Activated naive CD4-positive, alpha-beta T cell treated with anti-CD3 and anti-CD28 coated beads for 36 hours (primary cell): ENCODE measurements at places on chromosomes 3 and 15. TPM values are rescaled to one million over a fixed set of nuclear protein-coding genes. Genes with fewer than 3 reads are reported as not detected.

DNA sequence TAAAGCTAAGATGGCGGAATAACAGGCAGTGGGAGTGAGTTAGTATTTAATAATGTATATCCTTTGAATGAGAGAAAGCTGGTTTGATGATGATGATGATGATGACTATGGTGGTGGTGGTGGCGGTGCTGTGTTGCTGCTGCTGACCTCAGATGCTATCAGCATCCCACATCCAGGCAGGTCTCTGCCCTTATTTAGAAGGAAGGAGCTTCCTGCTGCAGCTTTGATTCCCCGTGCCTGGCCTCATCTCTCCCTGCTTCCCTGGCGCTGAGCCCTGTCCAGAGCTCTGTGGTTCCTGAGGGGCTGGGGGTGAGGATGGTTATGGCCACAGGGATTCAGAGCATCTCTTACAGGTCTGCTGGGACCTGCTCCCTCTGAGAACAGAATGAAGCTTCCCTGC is 73.1 kb downstream of the RAB11A start:
- no peak overlapping the region for H3K27ac ChIP-seq
- no peaks in the 10 kb centered on the region for H3K36me3 ChIP-seq
- H3K4me3 ChIP-seq = no peak overlapping the region
- H3K27me3 ChIP-seq = no peaks in the 10 kb centered on the region
- DNase-seq = no peak

Gene VEPH1
- total RNA-seq = not detected

DNA sequence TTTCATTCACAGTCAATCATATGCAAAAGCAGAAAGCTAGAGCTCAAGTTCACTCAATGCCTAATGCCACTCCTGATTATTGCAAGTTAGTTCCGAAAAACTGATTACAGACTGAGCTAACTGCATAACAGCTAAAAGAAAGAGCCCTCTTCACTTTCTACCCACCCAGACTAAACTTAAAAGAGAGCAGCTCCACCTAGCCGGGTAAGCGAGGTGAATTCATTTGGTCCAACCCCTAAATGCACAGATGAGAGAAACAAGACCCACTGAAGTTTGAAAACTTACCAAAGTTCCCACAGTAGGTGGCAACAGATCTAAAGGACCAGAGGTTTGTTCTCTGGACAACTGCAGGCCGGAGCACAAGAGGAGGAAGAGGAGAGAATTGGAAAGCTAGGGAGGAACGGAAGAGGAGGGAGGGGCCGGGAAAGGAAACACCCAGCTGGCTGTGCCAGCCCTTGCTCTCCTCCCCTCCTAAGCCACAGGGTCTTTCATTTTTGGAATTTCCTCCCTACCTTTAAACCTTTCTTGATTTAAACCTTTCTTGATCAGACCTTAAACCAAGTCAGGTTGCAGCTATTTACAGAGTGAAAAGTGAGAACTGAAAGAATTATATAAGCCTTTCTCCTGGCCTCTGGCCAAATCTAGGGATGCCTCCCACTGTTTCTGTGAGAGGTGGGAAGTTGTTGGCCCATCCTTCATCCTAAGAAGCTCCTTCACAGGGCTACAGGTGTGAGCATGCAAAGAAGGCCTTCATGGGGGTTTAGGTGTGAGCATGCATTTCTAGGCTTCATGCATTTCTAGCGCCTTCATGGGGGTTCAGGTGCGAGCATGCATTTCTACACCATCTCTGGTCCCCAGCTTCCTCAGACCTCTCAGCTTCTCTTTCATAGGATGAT is 114.7 kb upstream of the LMOD3 start:
- peak; percentile 17 for DNase-seq
- no peaks in the 10 kb centered on the region for H3K36me3 ChIP-seq
- peak overlapping the region; percentile 66 for H3K4me3 ChIP-seq
- H3K27me3 ChIP-seq = no peaks in the 10 kb centered on the region
- peaks cover 18% of the 10 kb centered on the region for H3K4me1 ChIP-seq

Gene BFSP2
- not detected for total RNA-seq

- H3K4me1 ChIP-seq = peaks cover 19% of the 10 kb centered on the region
- H3K27me3 ChIP-seq = no peaks in the 10 kb centered on the region
- peaks cover 39% of the 10 kb centered on the region for H3K36me3 ChIP-seq
- no peak for DNase-seq
- H3K27ac ChIP-seq = peak overlapping the region; percentile 33
These were observed 6.4 kb downstream of the WDR73 start for GRCh38 chr15:84647726-84648125.

DNA sequence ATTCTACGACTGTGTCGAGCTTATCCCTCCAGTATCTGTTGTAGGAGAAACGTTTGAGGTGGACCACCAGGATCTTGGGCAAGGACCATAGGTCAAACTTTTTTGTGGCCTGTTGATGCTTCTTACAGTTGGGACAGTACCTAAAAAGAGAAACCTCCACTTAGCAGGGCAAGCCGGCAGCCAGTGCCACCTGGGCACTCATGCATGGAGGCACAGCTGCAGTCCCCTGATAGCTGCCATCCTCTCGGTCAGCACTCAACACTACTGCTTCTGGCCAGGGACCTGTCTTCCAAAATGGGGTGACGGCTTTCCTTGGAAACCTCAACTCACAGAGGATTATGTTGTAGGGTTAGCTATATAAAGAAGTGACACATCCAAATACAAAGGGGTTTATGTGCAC is 7.0 kb upstream of the C3orf62 start:
- no peaks in the 10 kb centered on the region for H3K4me1 ChIP-seq
- DNase-seq = no peak
- H3K36me3 ChIP-seq = peaks cover 29% of the 10 kb centered on the region
- H3K27ac ChIP-seq = no peak overlapping the region

Gene TMEM115
- 10.6 TPM for total RNA-seq

DNA sequence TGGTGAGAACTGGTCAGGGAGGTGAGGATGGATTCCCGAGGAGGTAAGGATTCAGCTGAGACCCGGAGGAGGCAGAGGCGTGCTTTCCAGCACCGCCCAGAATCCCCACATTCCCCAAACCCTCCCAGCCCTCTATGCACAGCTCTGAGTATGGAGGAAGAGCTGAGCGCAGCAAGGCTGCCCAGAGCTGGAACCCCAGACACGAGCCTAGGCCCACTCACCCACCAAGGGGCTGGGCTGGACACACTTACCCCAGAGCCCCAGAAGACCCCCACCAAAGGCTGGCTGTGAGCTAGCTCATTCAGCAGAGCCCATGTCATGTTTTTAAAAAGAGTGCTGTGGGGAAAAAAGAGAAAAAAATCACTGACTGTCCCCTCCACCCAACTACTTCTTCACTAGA is 271.5 kb downstream of the XXYLT1 start:
- no peak overlapping the region for H3K4me3 ChIP-seq
- no peak overlapping the region for H3K27ac ChIP-seq
- H3K4me1 ChIP-seq = no peaks in the 10 kb centered on the region
- no peaks in the 10 kb centered on the region for H3K36me3 ChIP-seq
- H3K27me3 ChIP-seq = no peaks in the 10 kb centered on the region
- no peak for DNase-seq

- H3K4me3 ChIP-seq = no peak overlapping the region
- H3K27ac ChIP-seq = no peak overlapping the region
- no peak for DNase-seq
These were observed 1.8 kb upstream of the MYL3 start for GRCh38 chr3:46865031-46865507.
